ENCODE measurements at places on chromosomes 3 and 15.

DNA sequence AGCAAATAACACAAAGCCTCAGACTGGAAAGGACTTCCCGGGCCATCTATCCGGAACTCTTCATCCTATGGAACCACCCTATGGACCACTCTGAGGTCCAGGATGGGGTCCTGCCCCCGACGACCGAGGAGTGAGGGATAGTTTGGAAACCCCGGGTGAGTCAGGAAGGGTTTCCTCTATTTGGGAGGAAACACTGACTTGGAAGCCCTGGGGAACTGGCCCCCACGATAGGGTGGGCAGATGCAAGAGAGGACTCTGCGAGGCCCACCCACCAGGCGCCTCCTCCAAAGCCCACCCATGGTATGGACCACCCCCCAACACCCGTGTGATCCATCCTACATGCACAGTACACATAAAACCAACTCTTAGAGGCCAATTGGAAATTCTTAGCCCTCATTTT, 69.4 kb downstream of the CPN2 start:
- no peak for DNase-seq

- no peak for DNase-seq
Observed at GRCh38 chr15:40258544-40258943, 19.7 kb downstream of the PAK6 start.

- DNase-seq, result no peak
Observed at GRCh38 chr3:180267202-180267843, 230.6 kb upstream of the PEX5L start.

DNA sequence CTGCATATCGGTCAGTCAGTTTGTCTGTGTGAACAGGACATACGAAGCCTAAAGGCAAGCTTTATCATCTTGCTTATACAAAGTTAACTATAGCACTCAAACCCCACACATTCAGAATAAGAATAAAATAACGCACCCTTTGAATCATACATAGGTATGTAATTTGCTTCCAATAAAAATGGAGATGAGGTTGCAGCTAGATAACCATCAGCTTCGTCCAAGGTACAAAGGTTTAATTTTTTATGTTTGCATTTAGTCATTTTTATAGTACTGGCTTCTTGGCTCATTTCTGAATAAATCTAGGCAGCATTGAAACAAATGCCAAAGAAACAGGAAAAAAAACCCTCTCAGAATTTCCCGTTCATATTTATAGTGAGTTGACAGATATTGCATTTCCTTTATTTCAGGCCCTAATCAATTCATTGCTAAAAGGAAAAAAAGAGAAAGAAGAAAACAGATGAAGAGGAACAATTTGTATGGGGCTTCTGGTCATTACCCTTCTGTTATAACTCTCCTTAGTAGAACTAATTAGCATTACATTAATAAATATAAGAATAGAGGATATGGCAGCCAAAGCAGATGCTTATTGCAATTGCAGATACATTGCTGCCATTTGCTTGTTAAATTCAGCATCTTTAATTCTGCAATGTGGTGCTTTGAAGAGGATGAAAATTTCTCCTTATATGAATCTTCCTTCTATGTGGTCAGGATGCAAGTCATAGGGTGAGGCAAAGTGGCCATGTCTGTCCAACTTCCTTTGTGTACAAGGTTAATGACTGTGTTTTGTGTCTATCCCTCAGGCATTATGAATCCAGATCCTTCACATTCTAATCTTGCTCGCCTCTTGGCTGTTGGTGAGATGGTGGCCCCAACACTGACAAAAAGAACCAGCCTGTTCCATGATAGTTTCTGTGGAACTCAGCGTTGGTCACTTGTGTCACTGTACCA, 550.0 kb downstream of the AGBL1 start:
- no peak for DNase-seq

- no peak for DNase-seq
Observed at GRCh38 chr15:56782306-56782705, 49.0 kb upstream of the ZNF280D start.

DNA sequence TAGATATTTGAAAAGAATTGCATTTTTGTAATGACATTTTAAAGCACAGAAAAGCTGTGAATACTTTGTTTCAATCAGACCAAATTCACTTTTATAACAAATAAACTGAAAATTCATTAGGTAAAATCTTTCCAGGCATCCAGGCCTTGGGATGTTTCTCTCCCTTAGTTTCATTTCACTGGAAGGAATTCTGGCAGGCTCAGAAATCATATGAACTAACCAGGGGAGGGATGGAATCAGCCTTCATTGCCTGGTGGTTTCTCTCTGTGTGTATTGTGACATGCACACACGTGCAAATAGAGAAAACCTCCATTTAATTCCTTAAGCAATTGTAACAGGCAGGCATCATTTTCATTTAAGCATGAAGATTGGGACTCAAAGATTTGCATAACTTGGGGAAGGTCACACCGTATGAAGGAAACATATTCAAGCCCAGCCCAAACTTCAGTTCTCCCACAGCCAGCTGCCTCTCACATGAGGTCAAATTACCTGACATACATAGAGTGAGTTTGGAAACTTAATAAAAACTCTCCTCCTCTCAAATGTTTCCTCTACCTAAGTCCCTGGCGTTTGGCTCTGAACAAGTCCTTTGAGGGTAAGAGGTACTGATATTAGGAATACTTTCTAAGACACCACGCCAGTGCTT, 376.1 kb upstream of the MCTP2 start:
- DNase-seq, result no peak

GRCh38 chr3:14875411-14876175, 56.8 kb downstream of the FGD5 start:
- no peak for DNase-seq

DNA sequence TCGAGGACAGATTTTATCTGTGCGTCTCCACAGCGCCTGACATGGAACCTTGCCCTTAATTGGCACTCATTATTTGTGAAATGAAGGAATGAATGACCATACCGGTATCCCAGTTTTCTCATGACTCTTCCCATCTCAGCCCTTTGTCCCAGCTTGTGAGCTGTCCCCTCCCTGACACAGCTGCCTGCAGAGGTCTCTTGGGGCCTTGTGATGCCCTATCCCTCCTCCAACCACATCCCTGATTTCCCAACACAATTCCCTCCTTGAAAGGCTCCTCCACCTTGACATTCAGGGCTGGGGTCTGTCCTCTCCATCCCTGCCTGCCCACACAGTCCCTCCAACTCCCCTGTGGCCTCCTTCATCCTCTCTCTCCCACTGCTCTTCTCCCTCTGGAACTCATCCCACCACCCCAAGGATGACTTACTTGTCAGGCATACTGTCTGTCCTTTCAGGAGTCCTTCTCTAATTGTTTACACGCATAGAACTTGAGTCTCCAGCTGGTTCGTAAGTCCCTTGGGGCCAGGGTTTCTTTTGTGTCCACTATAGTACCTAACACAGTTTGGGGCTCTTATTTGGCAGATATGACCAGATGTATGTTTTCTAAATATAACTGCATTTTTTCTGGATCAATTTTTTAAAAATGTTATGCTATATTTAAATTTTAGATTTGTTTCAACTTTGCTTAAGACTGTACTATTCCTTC, 35.6 kb upstream of the FILIP1L start:
- DNase-seq, result no peak

- no peak for DNase-seq
Observed at GRCh38 chr3:69474186-69474585, 88.3 kb upstream of the FRMD4B start.

DNA sequence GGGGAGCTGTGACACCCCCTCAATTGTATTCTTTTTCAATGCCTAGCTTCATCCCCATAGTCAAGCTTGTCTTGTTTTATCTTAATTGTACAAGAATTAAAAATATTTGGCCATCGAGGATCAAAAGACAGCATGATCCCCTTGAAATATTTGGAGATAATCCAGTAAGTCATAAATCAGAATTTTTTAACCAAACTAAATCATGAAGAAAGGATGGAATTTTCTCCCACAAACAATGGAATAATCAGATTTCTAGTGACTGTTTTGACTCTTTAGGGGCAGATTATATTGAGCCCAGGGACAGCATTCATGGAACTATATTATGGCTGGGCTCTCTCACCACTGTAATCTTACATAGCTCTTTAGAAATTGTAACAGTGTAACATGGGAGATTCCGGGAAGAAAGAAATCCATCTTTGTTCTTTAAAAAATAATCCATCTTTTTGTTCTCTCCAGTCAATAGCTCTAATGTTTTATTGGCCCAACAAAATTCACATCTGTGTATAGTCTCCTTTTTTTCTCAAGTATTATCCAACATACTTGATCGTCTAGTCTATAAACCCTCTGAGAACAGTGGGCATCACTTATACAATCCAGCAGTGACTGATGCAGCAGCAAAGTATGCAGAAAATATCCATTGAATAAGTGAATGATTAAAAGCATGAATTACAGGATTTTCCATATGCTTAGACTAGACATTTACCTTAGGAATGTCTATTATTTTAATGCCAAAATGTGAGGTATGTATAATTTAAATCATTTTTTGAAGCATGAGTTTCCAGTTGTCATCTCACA, 277.0 kb upstream of the PLSCR5 start:
- DNase-seq, result no peak

DNA sequence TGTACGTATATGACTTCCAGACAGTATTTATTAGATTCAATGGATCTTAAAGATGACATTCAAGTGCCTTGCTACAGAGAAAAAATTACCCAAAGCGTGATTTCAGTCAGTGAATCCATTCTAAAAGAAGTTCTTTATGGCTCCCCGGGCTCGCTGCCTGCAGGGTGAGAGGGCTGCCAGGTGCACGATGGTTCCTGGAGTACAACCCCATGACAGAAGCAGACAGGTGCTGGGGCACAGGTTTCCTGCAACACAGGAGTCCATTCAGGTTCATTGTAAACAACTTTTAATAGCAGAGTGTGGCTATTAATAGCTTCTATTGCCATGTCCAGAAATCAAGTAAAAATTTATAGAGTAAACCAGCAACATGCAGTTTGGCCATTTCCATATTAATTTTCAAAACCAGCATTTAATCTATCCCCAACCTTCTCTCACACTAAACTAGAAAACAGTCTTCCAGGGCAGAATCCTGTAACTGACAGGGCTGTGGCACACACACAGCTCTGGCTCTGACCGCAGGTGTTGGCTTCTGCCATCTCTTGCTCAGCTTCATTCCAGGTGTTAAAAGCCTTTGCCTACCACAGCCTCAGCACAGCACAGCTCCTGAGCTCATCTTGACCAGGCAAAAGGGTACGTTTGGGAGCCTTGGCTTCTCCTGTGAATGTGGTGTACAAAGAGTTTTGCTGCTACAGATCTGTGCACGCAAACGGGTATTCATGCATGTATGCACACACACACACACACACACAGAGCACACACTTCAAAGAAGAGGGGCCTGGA, 185.9 kb downstream of the MEX3B start:
- no peak for DNase-seq

GRCh38 chr15:87827131-87827530, 429.4 kb downstream of the NTRK3 start:
- DNase-seq, result no peak

DNA sequence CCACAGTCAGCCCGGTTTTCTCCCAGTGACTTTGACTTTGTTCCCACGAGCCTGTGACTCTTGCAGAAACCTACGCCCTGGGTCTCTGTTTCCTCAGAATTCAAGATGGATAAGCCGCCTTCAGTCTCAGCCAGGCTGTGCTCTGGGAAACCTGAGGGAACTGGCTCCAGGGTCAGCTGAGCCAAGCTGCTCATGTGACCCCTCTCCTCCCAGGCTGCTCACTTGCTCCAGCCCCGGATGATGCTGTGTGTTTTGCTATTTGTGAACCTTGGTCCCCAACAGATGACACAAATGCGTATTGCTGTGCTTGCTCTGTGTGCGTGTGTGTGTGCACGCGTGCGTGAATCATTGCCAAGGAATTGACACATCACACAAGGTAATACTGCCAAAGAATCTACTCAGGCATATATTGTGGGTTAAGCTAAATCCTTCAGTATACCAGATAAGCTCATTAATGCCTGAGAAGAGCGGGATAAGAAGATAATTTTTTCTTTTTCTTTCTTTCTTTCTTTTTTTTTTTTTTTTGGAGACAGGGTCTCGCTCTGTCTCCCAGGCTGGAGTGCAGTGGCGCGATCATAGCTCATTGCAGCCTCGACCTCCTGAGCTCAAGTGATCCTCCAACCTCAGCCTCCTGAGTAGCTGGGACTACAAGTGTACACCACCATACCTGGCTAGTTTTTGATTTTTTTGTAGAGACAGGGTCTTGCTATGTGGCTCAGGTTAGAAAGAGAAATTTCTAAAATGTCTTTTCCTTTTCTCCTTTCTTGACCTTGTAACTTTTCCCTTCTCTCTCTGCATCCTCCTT, 29.2 kb upstream of the UMPS start:
- DNase-seq, result no peak

GRCh38 chr15:72368325-72368724, 7.5 kb downstream of the HEXA start:
- no peak for DNase-seq

GRCh38 chr15:85692321-85692720, 102.4 kb downstream of the KLHL25 start:
- no peak for DNase-seq

DNA sequence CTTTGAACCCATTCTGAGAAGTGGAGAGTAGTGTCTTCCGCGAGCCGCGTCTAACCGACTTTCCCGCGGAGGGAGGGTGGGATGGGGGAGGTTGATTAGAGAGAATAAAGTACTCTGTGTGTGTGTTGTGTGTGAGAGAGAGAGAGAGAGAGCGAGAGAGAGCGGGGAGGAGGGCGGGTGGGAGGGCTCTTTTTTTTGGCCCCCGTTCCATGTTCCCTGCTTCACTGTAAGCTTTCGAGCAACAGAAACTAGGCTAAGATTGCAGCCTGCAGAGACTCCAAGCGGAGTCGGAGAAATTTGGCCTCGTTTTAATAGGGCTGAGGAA, 1.6 kb upstream of the MEIS2 start:
- DNase-seq, result no peak

DNA sequence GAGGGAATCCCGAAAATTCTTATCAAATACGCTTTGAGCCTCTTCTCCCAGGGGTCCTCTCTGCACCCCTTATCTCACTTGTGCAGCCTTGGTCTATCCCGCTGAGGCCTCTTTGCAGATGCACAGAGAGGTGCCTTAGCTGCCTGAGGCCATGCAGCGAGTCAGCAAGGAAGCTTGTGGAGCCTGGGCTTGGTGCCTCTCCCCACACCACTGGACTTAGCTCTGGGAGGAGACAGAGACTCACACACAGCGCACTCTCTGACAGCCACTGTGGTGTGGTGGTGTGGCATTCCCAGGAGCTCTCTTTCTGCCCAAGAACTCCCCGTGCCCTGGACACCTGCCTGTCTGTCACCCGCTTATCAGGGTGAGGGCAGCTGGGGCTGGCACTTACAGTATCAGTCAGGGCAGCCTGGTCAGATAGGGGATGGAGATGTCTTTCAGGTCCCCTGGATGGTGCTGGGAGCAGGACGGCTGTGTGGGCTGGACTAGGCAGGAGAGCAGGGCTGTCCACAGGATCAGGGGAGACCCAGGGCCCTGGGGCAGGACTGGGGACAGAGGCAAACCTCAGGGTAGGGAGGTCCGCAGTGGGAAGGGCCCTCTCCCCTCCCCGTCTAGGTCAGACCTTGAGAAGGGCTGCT, 10.2 kb upstream of the LINGO1 start:
- DNase-seq, result no peak

DNA sequence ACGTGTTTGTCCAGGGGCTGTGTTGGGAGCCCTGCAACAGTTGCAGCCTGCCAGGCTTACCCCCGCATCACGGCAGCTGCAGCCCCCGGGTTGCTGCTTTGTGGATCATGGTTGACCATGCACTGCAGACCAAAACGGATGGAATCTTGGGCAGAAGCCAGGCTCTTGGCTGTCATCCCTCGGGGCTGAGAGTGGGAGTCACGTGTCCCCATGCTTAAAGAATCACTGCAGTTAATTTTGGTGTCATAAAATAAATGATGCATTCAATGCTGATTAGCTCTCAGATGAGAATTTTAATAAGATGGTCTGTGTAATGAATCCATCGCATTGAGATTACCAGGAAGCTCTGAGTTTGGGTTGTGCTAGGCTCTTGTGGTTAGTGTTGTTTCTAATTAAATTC, 115.6 kb downstream of the CHDH start:
- no peak for DNase-seq

Measured in NCI-H2171 (cell line).